ENCODE measurements at places on chromosomes 4 and X.

DNA sequence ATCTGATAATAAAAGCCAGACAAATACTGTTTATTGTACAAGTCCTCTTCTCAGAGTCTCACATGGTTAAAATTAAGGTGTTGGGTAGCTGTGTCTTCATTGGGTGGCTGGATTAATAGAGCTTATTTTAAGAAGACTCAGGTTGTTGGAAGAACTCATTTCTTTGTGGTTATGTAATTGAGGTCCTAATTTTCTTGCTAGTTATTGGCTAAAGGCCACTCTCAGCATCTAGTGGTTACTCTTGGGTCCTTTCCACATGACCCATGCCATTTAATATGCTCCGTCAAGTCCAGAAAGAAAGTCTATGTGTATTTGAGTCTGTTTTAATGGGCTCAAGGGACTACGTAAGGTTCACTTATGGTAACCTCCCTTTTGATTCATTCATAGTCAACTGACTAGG lies 1668.6 kb upstream of the AGA start:
- DNase-seq, result no peak

GRCh38 chrX:152072236-152072635 lies 66.1 kb downstream of the MAGEA10 start:
- DNase-seq, result no peak

DNA sequence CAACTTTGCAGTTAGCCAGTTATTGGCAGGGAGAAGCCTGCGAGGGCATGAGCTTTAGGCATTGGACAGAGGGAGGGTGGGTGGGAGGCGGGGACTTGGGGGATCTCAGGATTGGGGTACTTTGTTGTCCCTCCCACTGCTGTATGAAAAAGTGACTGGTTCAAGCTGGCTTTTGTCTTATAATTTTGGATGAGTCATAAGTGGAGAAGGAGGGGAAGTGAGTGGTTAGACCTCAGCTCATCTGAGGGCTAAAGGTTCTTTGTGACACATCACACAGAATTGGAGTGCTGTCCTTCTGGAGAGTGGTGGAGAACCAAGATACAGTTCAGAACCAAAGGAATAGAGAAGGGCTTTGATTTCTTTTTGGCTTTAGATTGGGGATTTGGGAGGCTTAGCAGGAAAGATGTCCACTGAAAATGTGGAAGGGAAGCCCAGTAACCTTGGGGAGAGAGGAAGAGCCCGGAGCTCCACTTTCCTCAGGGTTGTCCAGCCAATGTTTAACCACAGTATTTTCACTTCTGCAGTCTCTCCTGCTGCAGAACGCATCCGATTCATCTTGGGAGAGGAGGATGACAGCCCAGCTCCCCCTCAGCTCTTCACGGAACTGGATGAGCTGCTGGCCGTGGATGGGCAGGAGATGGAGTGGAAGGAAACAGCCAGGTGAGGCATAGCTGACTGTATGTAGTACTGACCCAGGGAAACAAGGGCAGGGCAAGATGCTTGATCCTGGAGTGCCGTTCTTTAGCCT lies at the start of gene SLC4A4:
SLC4A4 (plus strand) TSS at position 175 of the 748 bp plus-strand sequence.
- DNase-seq, result no peak

DNA sequence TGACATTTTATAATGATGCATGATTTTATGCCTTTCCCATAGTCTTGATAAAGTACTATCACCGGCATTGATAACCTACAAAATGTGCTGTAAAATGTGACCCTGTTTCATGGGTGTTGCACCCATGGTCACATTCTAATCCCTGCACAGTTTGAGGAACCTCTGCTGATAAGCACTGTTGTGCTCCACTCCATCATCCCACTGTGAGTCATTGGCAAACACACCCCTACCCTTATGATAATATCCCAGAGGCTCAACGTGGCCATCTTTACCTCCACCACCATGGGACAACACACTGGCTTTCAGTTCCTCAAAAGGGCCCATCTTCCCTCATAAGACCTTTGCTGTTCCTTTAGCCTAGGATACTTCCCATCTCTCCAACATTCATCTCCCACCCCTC lies 32.0 kb upstream of the SGMS2 start:
- no peak for DNase-seq

- DNase-seq, result no peak
Measured at GRCh38 chrX:132271311-132271778, 52.1 kb upstream of the RAP2C start.

- no peak for DNase-seq
Measured at GRCh38 chr4:146099585-146099984, 75.9 kb upstream of the LSM6 start.

DNA sequence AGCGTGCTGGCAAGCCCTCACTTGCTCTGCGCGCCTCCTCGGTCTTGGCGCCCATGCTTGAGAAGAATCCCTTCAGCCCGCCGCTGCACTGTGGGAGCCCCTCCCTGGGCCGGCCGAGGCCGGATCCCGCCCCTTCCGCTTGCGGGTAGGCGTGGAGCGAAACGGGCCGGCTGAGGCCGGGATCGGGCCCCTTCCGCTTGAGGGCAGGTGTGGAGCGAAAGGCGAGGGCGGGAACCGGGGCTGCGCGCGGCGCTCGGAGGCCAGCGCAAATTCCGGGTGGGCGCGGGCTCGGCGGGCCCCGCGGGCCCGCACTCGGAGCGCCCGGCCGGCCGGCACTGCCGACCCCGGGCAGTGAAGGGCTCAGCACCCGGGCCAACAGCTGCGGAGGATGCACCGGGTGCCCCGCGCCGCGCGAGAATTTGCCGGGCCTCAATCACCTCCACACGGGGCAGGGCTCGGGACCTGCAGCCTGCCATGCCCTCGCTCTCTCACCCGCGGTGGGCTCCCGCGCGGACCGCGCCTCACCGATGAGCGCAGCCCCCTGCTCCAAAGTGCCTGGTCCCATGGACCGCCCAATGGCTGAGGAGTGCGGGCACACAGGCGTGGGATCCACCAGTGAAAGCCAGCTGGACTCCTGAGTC lies 58.1 kb upstream of the GBA3 start:
- DNase-seq, result no peak

DNA sequence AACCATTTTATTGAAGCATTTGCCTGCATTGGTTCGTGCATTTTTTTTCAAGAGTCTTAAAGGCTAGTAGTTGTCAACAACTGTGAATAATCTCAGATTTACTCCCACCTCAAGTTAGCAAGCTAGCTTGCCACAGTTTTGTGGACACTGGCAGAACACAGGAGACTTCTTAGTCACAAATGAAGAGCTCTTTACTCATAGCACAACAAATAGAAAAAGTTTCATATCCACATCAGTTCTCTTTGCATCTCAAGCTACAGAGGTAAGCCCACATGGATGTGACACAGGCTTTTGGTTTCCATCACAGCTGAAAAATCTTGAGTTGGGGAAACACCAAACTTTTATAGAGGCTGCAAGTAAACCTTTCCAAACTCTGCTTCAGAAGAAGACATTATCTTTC lies 2315.7 kb upstream of the TENM3 start:
- no peak for DNase-seq

- DNase-seq, result no peak
Measured at GRCh38 chr4:22532896-22533295, 17.0 kb upstream of the ADGRA3 start.

GRCh38 chr4:4433941-4434340 lies 47.0 kb downstream of the NSG1 start:
- no peak for DNase-seq

DNA sequence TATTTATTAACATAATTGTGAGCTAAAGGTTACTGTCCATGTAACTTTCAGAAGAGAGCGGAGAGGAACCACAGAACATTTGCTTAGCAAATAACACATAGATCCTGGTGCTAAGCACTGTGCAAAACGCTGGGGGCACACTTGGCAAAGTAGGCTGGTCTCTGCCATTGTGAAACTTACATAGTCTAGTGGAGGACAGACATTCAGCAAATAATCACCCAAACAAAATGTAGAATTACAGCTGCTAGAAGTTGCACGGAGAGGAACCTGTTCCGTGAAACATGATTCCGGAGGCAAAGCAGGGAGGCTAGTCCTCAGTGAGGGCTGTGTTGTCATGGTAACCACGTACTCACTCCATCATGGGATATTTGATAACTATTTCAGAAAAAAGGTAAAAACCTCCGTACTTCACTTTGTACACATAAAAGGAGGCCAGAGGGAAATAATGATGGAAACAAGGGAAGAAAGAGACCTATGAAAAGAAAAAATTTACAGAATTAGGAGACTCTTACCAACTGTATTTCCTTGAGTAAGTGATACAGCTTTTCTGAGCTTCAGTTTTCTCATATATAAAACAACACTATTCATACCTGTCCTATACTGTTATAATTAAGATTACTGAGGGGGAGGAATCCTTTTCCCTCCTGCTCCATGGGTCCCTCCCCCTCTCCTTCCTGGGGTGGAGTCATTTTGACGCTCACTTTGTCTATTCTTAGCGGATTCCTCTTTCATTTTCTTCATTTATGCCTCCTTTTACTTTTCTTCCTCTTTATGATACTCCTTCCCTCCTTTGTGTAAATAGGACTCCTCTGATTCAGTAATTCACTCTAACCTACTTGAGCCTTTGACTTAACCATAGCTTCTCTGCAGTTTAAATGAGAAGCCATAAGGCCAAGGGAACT lies 825 bp upstream of the RASGEF1B start:
- no peak for DNase-seq

Data from NCI-H526 treated with DMSO at 0.1 percent for 48 hours (cell line).